ENCODE measurements at places on chromosomes 2 and 18. TPM values are rescaled to one million over a fixed set of nuclear protein-coding genes. Genes with fewer than 3 reads are reported as not detected.

Gene CCDC148
- 0.52 TPM for total RNA-seq

Gene SERPINB5
- total RNA-seq, result not detected

Gene TEKT4
- not detected for total RNA-seq

Gene CXCR1
- not detected for total RNA-seq

Gene LIMS4
- not detected for total RNA-seq

Gene CD8A
- not detected for total RNA-seq

Gene IL36G
- total RNA-seq, result not detected

Gene MARCHF4
- 0.29 TPM for total RNA-seq

Gene IL36A
- not detected for total RNA-seq

Gene ZNF24
- 35.4 TPM for total RNA-seq

Gene CLEC4F
- not detected for total RNA-seq

Gene OLA1
- total RNA-seq, result 97.4 TPM

Gene NAT8
- not detected for total RNA-seq

Gene R3HDM1
- 8.7 TPM for total RNA-seq
